ENCODE measurements at places on chromosomes 3 and 15.

DNA sequence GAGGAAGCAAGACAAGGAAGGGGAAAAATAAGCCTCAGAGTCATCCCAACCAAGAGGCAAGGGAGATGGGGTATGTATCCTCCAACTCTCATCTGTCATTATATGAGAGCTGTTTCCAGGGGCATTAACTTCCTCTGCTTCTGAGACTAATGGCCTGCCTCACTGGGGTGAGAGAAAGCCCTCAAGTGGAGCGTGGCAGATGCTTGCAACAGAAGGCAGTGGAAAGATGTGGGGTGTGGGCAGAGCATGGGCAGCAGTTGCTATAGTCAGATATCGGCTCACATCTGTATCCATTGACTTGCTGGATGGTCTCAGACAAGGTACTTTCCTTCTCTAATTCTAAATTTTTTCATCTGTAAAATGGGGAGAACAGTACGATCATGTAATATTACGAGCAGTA lies 81.7 kb upstream of the PLCL2 start:
- DNase-seq: no peak

- no peak for DNase-seq
These were observed 10.4 kb upstream of the SEMA4B start for GRCh38 chr15:90190606-90191343.

DNA sequence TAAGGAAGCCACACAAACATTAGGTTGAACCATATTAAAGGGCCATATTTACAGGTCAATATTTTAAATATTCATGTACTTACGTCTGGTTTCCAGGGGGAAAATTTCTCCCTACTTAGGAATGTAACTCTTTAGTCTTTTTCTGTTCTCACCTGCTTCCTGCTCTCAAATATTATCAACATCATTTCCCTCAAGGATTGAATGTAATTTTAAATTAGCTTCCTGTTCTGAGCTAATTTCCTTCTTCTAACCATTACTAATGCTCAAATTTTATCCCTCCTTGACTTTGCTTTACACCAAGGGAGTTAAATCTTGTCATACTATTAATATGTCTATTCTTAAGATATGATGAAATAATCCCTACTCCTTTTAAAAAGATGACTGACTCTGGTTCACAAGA lies 103.4 kb upstream of the UBP1 start:
- DNase-seq: no peak

GRCh38 chr15:28923726-28924280 lies 38.0 kb downstream of the APBA2 start:
- no peak for DNase-seq

DNA sequence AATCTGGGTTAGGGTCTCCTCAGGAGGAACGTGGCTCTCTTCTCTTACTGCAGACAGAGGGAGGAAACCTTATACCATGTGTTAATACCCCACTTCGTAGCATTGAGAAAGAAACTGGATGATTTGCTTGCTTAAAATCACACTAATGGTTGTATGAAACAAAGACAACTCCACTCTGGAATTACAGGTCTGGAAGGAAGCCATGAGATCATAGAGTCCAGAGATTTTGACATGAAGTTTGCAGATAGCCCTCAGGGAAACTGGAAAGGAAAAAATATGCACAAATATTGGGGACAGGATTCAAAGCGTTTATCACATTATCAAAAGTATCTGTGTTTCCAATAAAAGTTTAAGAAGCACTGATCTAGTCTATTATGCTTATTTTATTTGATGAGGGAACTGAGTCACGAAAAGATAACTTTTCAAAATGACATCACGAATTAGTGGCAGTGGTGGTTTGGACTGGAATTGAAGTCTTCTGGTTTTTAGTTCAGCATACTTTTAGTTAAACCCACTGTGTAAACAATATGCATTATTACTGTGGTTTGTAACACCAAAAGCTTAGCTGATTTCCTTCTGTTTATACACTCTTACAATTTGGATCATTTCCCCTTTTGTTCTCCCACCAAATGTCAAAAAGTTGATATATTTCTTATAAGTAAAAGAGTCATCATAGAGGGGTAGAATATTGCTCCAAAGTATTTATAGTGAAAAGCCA lies 16.8 kb downstream of the FGF7 start:
- DNase-seq: no peak

DNA sequence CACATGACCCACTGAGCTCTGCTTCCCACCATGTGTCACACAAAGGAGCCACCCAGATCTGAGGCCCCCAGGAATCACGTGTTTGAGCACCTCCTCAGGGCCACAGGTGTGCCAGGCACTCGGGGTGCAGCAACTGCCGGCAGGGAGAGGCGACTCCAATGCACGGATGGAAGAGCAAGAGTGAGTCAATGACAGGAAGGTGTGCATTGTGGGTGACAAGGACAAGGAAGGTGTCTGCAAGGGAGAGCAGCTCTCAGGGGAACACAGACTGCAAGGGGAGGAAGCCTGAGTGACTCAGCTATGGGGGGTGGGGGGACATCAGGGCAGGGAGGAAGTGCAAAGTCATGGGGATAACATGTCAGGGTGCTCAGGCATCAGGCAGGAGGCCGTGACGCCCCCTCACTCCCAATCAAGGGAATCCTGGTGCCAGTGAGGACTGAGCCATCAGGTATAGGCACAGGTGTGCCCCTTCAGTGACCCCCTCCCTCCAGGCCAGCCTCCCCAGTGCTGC lies 67.4 kb downstream of the NUP210 start:
- DNase-seq: no peak

- DNase-seq: no peak
These were observed 31.8 kb downstream of the LPP start for GRCh38 chr3:188185717-188186251.

DNA sequence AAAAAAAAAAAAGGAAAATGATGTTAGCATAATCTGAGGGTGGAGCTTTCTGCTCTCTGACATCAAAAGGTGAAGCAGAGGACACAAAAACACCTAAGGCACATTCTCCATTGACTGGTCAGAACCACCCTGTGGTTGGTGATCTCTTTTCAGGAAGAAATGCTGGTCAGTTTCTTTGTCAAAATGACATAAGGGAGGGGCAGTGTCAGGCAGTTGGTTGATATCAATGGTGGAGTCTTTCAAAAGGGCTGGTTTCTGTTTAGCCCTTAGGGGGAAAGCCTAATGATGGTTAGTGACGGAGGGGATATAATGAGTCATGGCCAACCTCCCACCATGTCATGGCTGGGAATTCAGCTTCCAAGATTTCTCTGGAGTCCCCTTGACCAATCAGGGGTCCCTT lies 185.9 kb upstream of the GBE1 start:
- DNase-seq: no peak
